ENCODE measurements at places on chromosomes 3 and 15. TPM values are rescaled to one million over a fixed set of nuclear protein-coding genes. Genes with fewer than 3 reads are reported as not detected.

Gene ITPKA
- 1.1 TPM for total RNA-seq

DNA sequence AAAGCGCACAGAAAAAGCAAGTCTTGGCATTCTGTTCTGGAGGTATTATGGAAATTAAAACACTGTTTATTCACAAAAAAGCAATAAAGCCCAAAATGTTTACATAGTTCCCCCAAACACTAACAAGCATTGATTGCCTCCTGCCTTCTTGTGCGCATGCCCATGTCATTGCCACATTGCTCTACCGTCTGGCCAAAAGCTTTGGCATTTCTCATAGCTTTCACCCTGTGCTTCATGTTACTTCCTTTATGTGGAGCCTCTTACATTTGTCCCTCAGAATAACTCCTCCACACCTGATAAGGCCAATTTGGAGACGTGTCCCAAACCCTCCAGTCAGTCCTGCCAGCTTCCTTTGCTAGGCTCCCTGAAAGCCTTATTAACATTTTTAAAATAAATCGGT is 680.8 kb downstream of the GBE1 start:
- DNase-seq, result no peak

GRCh38 chr15:26144836-26145235 is 281.7 kb upstream of the ATP10A start:
- DNase-seq, result no peak

Gene IMPG2
- total RNA-seq, result 0.27 TPM

Gene MME
- total RNA-seq, result 3.0 TPM

DNA sequence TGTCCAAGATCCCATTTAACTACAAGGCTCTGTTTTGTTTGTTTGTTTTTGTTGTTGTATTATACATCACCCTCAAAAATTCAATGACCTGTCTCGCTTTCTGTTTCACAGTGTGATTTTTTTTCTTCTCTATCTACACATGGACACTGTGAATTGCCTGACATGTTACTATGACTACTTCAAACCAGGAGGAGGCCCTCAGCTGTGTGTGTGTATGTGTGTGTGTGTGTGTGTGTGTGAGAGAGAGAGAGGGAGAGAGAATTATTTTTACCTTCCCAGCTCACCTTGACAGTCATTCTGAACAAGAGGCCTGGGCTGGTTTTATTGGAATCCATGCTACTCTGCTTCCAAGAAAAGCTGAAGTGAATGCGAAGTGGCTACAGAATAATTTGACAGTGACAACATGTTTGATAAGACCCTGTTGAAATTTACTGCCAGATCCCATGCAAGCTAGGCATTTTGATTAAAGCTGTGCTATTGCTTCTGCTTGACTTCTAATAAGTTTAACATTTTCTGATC is 841.4 kb downstream of the NSUN3 start:
- DNase-seq, result no peak

Gene STRC
- total RNA-seq, result 0.54 TPM

Gene NUP210
- 140 TPM for total RNA-seq

DNA sequence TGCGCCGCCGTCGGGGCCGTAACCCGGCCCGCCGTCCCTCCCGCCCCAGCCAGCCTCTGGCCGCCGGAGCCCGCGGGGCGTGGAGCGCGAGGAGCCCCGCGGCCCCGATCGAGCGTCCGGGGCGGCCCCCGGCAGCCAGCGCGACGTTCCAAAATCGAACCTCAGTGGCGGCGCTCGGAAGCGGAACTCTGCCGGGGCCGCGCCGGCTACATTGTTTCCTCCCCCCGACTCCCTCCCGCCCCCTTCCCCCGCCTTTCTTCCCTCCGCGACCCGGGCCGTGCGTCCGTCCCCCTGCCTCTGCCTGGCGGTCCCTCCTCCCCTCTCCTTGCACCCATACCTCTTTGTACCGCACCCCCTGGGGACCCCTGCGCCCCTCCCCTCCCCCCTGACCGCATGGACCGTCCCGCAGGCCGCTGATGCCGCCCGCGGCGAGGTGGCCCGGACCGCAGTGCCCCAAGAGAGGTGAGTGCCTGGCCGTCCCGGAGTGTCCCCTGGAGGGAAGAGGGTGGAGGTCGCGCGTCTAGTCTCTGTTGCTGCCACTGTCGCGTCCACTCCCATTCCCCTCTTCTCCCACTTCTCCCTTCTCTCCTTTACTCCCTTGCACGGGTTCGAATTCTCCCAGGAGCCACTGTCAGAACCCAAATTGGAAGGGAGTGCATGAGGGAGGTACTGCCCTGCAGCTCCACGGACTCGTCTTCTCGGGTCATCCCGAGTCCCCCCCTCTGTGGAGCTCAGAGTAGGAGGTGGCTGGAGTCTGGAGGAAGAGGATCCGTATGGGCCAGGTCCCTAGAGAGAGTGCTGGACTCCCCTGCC is 585 bp downstream of the CSK start:
- DNase-seq, result peak; percentile 66

GRCh38 chr3:140250010-140250855 is 315.2 kb downstream of the CLSTN2 start:
- no peak for DNase-seq

- DNase-seq, result no peak
Measured at GRCh38 chr3:18580268-18580667, 155.1 kb upstream of the SATB1 start.

GRCh38 chr15:95615436-95615835 is 715.1 kb upstream of the NR2F2 start:
- no peak for DNase-seq

Gene RNU5B-1
- not detected for total RNA-seq

- no peak for DNase-seq
Measured at GRCh38 chr15:71471347-71471746, 339.0 kb upstream of the NR2E3 start.

GRCh38 chr3:150357923-150358607 is 50.0 kb upstream of the TSC22D2 start:
- DNase-seq, result no peak

GRCh38 chr3:295166-295565 is 98.6 kb downstream of the CHL1 start:
- no peak for DNase-seq

Gene BFSP2
- 0.27 TPM for total RNA-seq

- DNase-seq, result no peak
Measured at GRCh38 chr15:38667890-38668850, 103.6 kb upstream of the RASGRP1 start.

DNA sequence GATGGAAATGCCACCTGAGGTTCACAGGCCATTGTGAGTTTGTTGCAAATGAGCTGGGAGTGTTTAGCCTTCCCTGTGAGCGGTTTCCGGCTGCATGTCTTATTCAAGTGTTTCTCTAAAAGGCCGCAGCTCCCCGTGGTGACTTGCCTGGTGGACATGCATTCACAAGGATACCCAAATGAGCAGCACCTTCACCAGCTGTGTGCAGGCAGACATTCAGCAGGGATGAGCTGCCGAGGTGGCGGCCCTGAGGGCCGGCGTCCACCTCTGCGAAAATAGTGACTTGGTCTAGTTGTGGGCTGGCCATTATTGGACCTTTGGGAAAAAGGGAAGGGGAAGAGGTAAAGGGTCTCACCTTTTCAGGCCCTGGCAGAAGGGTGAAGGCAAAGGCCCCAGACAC is 23.4 kb downstream of the SPSB4 start:
- no peak for DNase-seq

Gene FILIP1L
- 0.81 TPM for total RNA-seq

DNA sequence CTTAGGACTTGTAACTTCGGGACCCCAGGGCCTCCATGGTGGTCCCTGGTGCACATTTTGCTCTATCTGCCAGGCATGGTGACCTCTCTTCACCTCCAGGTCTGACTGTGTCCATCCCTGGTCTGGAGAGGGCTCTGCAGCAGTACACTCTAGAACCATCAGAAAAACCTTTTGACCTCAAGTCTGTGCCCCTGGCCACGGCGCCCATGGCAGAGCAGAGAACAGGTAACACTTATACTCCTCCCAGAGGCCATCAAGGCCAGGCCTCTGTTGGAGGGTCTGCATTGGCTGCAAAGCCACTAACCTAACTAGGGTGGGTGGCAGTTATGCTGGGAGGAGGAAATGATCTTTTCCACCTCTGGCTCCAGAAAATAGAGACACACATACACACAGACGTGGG is 10.3 kb upstream of the HMCES start:
- DNase-seq, result no peak

Gene LARP6
- 1.3 TPM for total RNA-seq

DNA sequence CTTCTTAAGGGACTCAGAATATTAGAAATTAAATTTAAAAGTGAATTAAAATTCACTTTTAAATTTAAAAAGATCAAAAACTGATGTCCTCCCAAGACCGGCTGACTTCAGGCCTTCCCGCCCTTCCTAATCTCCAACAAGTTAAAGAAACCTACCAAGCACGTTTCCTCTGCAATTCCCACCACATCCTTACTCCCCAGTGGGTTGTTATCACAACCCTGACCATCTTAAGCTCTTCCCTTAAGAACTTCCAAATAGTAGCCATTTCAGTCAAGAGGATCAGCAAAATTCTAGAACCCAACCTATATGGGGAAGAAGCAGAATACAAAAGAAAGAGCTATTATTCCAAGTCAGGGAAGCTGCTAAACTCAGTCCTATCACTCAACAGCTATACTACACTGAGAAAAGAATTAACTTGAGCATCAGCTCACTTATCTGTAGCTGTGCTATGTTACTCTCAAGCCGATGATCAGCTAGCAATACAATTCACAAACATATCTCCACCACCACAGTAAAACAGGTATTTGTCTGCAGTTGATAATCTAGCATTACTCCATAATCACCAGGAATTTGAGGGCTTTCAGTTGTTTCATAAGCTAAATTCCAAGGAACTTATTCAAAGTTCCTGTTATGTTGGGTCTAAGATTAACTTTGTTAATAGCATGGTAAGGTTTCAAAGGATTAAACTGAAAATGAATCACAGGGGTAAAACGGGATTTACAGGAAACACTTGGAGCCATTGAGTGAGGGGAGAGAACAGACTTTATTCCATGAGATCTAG is 14.3 kb downstream of the ABCC5 start:
- no peak for DNase-seq

Gene VIPR1
- 1.1 TPM for total RNA-seq

Gene ACSBG1
- under 0.01 TPM for total RNA-seq

Gene VGLL3
- 0.54 TPM for total RNA-seq

- no peak for DNase-seq
Measured at GRCh38 chr3:11820531-11821041, 26.1 kb downstream of the TAMM41 start.

- DNase-seq, result no peak
Measured at GRCh38 chr3:79488407-79488806, 279.4 kb downstream of the ROBO1 start.

Data from hematopoietic multipotent progenitor cell (in vitro differentiated cells).